Ureter (tissue), 1 donor: ENCODE measurements at places on chromosomes 7 and 10. TPM values are rescaled to one million over a fixed set of nuclear protein-coding genes. Genes with fewer than 3 reads are reported as not detected.

Gene DPP6
- not detected for total RNA-seq

Gene CPA2
- total RNA-seq = not detected

DNA sequence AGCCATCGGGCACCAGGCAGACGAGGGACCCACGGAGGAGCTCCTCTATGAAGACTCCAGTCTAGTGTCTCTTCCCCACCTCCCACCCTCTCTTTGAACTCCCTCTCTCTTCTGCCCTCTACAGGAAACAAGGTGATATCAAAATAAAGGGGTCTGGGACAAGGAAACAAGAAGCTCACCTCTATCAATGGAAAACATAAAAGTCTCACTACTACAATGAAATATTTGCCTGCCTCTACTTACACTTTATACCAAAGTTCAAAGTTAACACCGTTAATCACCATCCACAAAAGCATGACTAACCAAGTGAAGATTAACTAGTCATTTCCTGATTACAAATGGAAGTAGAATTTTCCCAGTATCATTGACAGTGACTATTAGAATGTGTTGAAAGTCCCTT is 82.2 kb downstream of the PARD3 start:
- DNase-seq = no peak

Gene TMEM184A
- total RNA-seq = 142 TPM

- no peak for DNase-seq
These were observed 49.0 kb upstream of the FRMD4A start for GRCh38 chr10:14379556-14380280.

DNA sequence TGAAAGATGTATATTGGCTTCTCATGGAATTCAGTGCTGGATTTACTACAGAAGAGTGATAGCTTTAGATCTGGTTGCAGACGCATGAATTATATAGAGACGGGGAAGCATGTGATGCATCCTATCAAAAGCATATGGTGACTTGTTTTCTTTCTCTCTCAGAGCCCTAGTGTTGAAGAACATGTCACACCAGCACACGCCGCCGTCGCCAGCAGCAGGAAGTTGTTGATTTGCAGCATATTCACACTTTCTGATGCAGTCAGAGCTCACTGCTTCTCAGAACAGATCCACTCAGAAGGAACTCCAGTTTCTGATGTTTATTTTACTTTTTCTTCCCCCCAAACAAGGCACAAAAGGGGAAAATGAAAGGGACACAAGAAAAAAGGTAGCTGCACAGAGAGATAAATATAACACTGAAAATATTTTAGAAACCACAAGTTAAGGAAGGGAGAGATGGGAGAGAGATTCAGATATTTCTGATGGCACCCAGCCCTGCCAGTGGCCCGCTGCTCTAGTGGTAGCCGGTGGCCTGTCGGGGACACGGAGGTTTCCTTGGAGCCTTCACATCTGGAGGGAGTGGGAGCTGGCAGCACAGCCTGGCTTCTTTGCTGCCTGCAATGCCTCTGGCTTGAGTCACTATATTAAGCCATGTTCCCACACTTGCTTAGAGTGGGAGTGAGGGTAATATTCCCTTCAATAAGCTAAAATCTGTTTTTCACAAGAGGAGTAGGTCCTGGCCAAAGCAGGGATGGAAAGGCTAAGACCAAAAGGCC is 123.2 kb downstream of the NRP1 start:
- no peak for DNase-seq

- DNase-seq = no peak
These were observed 40.5 kb upstream of the PRKAR1B start for GRCh38 chr7:767580-767940.

Gene SLC26A4
- total RNA-seq = 1.4 TPM

DNA sequence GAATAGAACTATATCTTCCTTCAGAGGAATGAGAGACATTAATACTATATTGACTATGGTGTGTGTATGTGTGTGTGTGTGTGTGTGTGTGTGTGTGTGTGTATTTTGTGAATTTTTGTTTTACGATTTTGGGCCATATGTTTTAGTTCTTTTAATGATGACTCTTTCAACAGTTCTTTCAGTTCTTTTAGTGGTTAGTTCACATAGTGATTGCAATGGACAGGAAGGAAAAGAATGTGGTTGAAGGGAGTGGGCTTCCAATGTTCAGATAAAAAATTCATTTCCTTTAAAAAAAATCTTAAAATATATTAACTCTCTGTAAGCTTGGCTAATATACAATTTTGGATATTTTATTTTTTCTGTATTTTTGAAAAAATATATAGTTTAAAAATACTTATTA is 315.7 kb upstream of the DGKB start:
- no peak for DNase-seq

DNA sequence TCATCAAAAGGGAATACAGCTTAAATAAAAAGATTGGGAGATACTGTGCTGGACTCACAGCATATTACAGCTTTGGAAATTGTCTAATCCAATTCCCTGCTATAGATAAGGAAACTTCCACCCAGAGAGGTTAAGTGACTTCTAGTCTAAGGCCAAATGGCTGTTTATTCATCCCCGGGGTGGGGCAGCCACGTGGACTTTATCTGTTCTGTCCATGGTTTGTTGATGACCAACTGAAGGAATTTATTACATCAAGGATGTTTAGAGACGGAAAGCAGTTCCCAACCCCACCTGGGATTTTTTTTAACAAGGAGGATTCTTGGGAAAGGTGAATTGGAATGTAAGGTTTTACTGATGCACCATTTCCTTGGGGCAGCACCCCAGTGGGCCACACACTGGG is 88.6 kb downstream of the ATXN7L1 start:
- no peak for DNase-seq

DNA sequence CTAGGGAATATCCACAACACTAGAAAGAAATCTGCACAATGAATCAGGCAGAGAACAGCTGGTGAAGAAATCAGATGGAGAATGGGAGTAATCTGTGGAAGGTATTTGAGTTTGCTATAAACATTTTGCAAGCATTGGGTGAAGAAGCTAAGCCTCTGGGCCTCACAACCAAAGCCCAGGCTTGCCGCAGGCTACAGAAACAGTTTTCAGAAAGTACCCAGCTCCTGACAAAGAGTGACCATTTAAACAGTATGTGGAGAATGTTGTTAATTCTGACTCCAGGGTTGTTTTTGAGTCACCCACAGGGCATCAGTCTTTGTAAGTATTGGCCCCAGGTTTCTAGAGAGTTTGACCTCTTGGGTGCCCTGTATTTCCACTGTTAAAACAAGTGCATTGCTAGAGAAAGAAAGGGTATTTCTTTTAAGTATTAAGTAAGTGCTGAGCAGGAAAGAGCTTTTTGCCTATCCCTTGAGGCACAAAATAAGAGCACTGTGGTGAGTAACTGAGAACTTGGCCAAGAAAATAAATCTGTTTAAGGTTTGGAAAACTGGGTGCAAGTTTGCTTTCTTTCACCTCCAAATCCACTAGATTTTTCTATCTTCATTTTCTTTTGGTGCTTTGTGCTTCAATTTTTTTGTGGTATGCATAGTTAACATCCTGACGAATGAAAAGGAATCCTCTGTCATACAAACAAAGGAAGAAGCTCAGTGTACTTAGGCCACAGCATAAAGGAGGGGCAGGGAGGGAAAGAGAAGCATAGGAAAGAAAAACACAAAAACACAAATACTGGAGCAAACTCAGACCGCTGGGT is 691.8 kb downstream of the SUGCT start:
- DNase-seq = no peak

- DNase-seq = no peak
These were observed 79.5 kb upstream of the PCBD1 start for GRCh38 chr10:70967591-70968587.

DNA sequence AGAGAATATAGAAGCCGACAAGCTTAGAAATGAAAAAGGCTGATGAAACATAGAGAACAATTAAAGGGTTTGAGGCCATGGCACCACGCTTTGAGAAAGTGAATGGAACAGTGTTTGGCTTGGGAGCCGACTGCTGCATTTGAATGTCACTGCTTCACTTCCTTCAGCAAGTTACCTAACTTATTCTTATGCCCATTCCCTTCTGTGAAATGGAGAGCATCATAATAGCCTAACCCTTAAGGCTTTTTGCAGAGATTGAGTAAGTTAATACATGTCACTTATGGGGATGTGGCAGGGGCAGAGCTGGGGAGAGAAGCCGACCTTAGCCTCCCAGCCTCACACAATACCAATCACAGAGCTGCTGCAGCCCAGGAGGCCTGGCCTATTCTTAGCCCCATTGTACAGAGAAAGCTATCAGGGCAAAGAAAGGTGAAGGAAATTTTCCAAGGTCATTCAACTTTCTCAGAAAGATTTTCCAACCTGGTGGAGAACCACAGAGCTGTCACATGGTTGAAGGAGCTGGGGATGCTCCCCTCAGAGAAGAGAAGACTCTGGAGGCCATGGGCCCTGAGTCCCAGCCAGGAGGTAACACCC is 186.0 kb upstream of the GDF10 start:
- no peak for DNase-seq

DNA sequence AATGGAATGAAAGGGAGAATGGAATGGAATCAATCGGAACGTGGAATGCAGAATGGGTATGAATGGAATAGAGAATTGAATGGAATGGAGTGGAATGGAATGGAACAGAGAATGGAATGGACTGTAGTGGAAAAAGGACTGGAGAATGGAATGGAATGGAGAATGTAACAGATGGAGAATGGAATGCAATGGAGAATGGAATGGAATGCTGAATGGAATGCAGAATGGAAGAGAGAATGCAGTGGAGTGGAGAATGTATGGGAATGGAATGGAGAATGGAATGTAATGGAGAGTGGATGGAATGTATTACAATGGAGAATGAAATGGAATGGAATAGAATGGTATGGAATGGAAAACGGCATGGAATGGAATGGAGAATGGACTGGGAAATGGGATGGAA is 96.9 kb downstream of the NSUN6 start:
- DNase-seq = no peak

DNA sequence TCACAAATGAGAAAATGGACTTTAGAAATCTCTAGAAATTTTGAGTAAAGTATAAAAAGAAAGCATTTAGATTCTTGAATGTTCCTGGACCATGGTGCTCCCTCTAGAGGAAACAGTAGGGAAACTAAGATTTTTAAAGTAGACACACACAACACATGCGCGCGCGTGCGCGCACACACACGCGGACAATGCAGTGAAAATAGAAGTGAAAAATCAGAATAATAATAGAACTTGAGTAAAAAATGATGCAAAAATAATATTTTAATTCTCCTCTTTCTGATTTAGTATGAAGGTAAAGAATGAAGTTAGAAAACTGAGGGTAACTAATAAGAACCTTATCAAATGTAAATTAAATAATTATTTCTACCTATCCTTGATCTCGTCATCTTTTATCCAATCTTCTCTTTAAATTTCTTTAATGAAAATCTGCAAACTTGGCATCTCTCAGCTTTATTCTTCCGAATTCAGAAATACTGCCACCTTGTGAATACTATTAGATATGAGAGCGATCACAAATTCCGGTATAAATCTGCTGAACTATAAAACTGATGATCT is 117.0 kb upstream of the AMPH start:
- no peak for DNase-seq

DNA sequence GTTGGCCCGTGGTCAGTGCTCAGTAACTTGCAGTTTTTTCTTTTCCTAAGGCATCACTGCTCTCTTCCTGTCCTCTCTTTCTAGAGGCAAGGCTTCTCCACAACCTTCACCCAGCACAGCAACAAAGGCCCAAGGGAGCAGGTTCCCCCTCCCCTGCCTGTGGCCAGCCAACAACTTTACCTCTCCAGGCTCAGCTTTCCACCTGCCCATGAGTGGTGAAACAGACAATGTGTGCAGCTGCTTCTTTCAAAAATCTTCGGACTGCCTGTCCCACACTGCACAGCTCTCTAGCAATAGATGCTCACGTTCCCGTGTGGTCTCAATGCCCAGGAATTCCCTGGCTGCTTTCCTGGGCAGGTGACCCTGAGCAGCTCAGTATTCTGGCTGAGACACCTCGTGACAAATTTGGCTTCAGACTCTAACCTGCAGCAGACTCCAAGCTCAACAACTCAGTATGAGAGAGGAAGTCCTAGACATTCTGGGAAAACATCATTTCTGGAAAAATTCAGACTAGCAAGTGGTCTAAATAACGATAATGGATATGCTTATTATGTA is 28.9 kb upstream of the TMEM72 start:
- no peak for DNase-seq

DNA sequence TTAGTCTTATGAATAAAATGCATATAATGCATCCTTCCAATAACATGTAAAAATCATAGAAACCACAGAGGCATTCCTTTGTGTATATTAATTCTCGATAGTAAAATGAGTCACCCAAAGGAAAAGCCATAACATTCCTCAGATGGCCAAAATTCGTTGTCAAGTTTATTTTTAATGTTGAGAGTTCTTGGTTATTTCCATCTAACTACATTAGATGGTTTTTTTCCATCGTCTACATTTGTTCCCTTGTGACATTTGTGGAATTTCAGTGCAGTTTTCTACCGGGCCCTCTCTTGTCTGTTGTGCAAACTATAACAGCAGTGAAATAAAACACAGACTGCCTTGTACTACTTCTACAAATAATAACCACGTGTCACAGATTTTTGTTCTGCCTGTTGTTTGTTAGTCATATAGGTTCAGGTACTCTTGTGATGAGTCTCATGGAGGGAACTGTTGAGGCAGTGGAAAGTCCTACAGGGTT is 54.7 kb upstream of the CCAR1 start:
- DNase-seq = no peak

Gene TPK1
- 12.7 TPM for total RNA-seq

DNA sequence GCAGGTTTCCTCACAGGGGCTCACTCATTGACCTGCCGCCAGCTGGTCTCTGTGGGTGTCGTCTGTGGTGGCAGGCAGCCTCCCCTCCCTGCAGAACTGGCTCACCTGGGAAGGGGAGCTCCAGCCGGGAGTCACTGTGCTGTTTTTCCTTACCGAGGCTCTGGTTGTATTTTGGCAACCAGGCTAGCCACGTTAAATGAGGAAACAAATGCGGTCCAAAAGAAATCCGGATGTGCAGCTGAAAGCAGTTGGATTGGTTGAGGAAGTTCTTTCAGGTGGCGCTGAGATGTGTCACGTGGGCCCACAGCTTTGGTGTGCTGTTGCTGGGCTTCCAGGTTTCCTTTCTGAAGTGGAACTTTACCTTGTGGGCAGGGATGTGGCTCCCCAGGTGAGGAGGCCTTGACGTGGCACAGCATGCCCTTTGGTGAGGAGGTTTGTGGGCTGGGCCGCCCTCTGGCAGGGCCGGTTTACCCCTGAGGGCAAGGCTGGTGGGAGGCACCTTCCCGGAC is 14.2 kb downstream of the MTURN start:
- no peak for DNase-seq
